Activated CD4-positive, CD25-positive, alpha-beta regulatory T cell (primary cell): ENCODE measurements at places on chromosomes 2 and 18.

- no peak for DNase-seq
Measured at GRCh38 chr18:79615586-79615985, 64.0 kb upstream of the CTDP1 start.

- no peak for DNase-seq
Measured at GRCh38 chr2:141736466-141736865, 394.4 kb downstream of the LRP1B start.

- DNase-seq: no peak
Measured at GRCh38 chr2:173990245-173990644, 25.1 kb upstream of the SP3 start.

- DNase-seq: no peak
Measured at GRCh38 chr18:57659460-57660102, 37.9 kb upstream of the NARS1 start.

DNA sequence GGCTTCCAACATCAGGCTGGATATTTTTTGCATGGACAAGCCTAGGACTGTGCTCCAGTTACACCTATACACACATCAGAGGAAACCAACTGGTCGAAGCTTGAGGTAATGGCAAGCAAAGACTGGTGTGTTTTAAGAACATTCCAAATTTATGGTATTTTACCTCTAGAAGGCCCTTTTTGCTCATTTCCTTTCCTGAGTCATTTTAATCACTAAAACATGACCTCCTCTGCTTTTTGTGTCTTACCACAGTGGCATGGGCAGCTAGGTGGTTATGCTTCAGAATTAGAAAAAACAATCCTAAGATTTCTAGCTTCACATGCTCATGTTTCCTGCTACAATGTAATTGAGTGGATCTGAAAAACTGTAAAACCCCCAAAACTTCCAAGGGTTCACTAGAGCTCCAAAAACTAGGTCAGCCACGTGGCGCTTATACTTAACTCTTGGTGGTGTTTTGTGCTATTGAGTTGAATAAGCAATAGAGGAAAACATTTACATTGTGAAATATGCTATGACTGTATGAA lies 30.6 kb upstream of the CHRNA1 start:
- DNase-seq: no peak

DNA sequence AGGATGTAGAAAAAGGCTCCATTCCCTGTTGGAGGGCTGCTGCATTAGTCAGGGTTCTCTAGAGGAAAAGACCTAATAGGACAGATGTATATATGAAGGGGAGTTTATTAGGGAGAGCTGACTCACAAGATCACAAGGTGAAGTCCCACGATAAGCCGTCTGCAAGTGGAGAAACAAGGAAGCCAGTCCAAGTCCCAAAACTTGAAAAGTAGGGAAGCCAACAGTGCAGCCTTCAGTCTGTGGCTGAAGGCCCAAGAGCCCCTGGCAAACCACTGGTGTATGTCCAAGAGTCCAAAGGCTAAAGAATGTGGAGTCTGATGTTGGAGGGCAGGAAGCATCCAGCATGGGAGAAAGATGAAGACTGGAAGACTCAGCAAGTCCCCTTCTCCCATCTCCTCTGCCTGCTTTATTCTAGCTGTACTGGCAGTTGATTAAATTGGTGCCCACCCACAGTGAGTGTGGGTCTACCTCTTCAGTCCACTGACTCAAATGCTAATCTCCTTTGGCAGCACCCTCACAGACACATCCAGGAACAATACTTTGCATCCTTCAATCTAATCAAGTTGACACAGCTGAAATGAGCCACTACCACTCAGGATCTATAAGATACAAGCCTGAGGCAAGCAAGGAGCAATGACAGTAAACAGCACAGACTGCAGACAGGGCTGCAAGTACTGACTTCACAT lies 30.0 kb upstream of the ATG16L1 start:
- DNase-seq: no peak

DNA sequence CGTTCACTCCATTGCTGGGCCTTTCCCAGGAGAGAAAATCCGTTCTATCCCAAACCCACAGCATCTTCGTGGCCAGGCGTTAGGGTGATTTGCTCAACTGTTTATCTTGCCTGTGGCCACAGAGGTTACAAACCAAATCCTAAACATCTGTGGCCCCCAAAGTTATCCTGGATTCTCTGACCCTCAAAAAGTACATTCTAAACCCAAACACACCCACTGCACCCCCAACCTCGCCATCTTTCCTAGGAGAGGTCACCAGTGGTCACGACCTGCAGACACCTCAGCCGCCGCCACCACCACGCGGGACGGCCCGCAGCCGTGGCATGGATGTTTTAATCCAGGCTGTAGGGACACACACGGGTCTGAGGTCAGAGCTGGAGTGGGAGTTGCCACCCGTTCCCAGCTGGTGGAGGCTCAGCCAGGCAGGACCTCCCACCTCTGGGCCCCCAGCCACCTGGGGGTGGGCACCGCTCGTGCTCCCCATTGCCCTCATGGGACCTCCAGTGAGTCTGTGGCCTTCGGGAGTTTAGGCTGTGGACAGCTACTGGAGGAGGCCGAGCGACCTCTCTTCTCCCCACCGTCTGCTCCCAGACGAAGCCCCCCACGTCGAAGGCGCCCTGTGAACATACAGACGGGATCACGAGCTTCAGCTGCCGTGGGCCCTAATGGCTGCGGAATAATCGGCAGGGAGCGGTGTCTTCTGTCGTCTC lies 72.0 kb downstream of the KCNG2 start:
- DNase-seq: no peak

DNA sequence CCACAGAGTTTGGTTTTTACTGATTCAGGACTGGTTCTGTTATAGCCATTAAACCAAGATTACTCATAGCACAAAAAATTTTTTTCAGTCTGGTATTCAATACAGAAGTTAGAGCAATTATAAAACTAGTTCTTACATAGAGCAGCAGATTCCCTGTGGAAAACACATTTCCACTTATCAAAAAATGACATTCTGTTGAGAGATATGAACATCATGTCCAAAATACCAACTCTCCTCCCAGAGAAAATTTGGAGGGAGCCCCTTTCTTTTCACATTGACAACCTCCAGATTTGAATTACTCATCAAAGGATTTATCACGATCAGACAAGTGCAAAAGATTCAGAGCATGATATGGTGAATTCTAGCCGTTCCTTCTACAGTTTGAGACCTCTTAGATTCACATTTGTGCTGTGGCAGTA lies 126.8 kb upstream of the SERPINE2 start:
- DNase-seq: no peak

DNA sequence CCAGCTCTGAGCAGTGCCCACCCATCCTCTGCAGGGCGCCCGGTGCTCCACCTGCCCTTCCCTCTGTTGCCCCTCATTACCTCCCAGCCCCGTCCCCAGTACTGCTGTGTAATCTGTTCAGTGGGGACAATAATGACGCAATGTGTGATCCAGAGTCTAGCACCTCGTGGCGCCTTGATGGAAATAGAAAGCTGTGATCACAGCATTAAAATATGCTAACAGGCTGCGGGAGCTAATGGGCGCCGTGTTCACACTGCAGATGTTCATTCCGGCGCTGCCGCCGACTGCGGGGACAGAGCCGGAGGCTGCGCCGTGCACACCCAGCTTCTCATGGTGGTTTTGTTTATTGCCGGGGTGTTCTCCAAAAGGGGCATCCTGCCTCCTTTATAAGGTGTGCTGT lies 235.2 kb downstream of the LDLRAD4 start:
- DNase-seq: no peak

DNA sequence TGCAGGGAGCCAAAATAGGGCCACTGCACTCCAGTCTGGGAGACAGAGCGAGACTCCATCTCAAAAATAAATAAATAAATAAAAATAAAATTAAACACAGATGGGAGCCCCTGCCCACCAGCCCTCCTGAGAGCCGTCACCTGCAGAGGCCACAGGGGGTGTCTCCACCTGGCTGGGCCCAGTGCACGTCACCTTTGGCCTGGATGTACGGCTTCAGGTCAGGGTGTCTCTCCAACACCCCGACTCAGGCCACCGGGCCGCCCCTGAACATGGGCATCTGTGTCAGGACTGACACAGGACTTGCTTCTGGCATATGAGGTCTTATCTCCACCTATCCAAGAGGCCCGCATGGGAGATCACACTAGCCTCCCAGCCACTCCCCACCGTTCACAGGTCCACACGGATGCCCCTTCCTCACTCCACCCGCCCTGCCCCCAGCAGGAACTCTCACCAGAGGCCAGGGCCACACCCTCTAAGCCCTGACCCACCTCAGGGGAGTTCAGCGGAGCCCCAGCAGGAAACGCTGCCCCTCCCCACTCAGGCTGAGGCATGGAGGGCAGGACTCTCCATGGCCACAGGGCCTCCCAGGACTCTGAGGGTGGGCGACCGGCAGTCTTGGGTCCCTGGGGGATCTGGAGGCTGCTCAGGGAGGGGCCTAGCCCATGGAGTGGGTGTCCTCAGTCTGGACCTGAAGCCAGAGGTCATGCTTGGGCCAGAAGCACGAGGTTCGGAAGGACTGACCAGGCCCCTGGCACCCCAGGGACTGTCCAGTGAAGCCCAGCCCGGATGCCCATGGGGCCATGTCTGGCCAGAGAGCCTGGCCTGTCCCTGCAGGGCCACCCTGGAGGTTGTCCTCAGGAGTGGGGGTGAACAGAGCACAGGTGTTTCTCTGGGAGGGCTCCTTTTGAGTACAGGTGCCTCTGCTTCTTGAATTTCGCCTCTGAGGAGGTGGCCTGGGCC lies 1.6 kb upstream of the CROCC2 start:
- DNase-seq: no peak

DNA sequence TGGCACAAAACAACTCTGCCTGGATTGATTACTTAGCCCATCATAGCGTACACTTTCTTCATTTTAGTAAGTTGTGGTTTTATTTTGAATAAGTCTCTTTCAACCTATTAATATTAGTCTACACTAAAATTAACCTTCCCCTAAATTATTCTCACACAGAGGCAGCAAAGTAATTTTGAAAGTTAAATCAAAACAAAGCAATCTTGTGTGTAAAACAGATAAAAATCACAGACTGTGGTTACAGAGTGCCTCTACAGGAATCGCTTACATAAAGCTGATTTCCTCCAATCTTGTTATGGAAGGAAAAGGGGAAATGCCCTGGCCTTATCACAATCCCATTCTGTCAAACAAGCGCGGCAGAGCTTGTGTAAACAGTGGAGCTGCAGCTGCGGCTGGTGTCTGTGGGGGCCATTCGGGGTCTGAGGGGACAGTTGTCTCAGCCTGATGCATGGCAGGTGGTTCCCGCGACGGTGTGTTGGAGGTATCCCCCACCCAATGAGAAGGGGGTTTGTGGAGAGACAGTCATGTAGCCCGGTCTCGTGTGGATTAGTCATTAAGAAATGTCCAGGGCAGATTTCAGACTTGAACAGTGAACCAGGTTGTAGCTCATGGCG lies 42.1 kb downstream of the BCL2L11 start:
- no peak for DNase-seq

GRCh38 chr2:65654496-65654895 lies 222.1 kb upstream of the SPRED2 start:
- DNase-seq: no peak

- no peak for DNase-seq
Measured at GRCh38 chr2:178478130-178478438, 316 bp downstream of the FKBP7 start.

GRCh38 chr18:64037812-64038414 lies 68.0 kb downstream of the SERPINB8 start:
- no peak for DNase-seq

GRCh38 chr2:8481463-8482009 lies 200.3 kb upstream of the ID2 start:
- DNase-seq: no peak

GRCh38 chr18:74784752-74785151 lies 187.1 kb downstream of the ZNF407 start:
- DNase-seq: no peak

DNA sequence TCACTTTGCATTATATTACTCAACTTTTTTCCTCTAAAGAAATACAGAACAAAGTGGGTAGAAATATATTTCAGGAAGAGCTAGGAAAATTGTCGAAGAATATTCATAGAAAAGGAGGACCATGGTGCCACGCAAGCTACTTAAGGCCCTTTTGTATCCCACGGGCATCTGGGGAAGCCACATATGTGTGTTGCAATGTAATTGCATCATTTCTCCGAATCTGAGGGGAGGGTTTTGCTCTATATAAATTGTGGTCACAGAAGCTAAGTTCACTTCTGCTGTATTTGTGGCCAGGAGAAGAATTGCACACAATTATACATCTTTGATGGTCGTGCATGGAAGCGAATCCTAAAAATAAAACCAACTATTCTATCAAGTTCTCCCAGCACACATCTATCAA lies 360.3 kb downstream of the IRS1 start:
- DNase-seq: no peak

DNA sequence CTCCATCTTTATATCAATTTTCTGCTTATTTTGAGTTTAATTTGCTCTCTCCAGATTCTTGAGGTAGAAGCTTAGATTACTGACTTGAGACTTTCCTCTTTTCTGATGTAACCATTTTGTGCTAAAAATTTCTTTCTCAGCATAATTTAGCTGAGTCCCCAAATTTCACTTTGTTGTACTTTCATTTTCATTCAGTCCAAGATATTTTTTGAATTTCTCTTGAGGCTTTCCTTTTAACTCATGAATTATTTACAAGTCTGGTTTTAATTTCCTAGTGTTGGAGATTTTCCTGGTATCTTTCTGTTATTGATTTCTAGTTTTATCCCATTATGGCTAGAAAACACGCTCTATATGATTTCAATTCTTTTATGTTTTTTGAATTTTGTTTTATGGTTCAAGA lies 144.7 kb upstream of the PGAP1 start:
- no peak for DNase-seq

DNA sequence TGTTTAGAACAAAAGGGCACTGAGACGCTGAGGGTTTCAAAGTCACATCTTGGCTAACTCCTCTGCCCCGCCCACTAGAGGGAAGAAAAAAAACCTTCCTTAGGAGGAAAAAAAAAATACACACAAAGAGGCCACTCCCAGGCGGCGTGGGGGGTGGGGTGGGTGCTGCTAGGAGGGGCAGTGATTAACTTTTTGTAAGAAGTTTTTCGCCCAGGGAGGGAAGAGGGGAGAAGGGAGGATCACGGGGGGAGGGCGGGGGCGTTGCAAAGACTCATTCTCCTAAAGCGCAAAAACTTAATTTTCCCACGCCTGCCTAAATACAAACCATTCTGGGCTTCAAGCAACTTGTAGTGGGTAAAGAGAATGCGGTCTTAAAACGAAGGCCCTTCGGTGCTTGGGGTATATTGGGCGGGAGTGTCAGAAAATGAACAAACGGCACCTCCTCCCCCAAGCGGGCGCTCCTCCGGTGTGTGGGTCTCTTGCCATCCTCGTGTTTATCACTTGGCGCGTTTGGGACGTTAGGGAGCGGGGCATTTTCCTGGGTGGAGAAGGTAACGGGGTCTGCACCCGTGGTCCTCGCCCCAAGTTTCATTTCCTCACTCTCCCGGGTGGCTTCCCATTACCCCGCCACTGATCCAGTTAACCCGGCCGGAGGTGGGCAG lies 1.7 kb downstream of the CXCR4 start:
- DNase-seq: no peak

DNA sequence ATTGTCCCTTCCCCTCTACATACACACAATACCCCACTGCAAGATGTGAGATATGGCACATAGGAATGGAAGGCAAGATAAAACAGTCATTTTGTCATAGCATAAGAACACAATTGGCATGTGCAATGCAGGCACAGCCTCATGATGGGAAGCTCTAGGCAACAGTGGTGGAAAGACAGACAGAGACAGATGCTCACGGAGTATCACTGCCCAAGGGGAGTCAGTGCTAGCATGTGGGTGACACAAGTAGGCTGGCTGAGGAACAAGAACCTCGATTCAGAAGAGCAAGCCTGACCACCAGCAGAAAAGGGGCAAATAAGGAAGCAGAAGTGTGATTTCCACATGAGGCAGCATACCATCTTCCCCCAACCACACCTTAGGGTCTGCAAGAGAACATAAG lies 323.6 kb downstream of the PAX3 start:
- no peak for DNase-seq
